ENCODE measurements at places on chromosomes 12 and 14. TPM values are rescaled to one million over a fixed set of nuclear protein-coding genes. Genes with fewer than 3 reads are reported as not detected.

GRCh38 chr12:121964813-121965643 is 46.6 kb downstream of the CFAP251 start:
- H3K36me3 ChIP-seq: no peaks in the 10 kb centered on the region
- DNase-seq: no peak
- H3K27ac ChIP-seq: no peak overlapping the region
- no peaks in the 10 kb centered on the region for H3K4me1 ChIP-seq

- H3K27ac ChIP-seq: peak overlapping the region; percentile 88
- no peak for DNase-seq
- H3K27me3 ChIP-seq: no peaks in the 10 kb centered on the region
- no peak overlapping the region for H3K4me3 ChIP-seq
- no peaks in the 10 kb centered on the region for H3K36me3 ChIP-seq
- H3K4me1 ChIP-seq: peaks cover 78% of the 10 kb centered on the region
Measured at GRCh38 chr14:63899953-63900352, 47.1 kb downstream of the SYNE2 start.

DNA sequence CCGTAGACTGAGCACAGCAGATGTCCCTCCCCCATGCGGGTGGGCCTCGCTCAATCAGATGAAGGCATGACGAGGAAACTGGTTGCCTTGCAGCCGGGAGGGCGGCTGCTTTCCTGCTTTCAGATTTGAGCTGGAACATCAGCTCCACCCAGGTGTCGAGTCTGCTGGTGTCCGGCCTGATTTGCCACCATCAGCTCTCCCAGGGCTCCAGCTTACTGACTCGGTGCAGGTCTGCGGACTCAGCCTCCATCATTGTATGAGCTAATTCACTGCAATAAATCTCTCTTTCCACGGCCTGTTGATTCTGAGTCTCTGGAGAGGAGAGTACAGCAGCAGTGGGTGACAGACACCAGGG is 156.2 kb downstream of the KIF26A start:
- no peak for DNase-seq
- H3K27ac ChIP-seq: no peak overlapping the region
- H3K4me1 ChIP-seq: no peaks in the 10 kb centered on the region
- no peaks in the 10 kb centered on the region for H3K36me3 ChIP-seq
- no peak overlapping the region for H3K4me3 ChIP-seq

DNA sequence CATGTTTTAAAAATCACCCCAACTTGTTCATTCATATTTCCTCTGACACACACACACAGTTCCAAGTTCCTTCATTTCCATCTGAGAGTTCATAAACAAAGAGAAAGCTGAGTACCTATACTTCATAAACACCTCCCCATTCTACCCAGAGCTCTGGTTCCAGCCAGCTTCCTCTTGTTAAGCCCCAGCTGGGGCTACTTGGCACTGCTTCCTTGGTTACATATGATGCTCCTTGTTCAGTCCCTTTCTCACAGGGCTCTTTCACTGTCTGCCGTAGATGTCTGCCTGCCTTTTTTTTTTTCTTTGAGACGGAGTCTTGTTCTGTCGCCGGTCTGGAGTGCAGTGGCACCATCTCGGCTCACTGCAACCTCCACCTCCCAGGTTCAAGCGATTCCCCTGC is 77.5 kb downstream of the COX16 start:
- no peak overlapping the region for H3K27ac ChIP-seq
- H3K36me3 ChIP-seq: no peaks in the 10 kb centered on the region
- no peak for DNase-seq

The ADAMTS20 gene
- polyA plus RNA-seq: not detected

Measured in spleen (tissue), 13 donors.